ENCODE measurements at places on chromosomes 3 and 15.

DNA sequence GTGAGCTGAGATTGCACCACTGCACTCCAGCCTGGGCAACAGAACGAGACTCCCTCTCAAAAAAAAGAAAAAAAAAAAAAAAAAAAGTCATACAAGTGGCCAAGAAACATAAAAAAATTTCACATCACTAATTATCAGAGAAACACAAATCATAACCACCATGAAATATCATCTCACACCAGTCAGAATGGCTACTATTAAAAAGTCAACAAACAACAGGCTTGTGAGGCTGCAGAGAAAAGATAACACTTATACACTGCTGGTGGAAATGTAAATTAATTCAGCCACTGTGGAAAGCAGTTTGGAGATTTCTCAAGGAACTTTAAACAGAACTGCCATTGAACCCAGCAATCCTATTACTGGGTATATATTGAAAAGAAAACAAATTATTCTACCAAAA is 291.1 kb upstream of the MCTP2 start:
- no peak for DNase-seq

- DNase-seq: no peak
Observed at GRCh38 chr3:177451864-177452830, 254.9 kb upstream of the TBL1XR1 start.

DNA sequence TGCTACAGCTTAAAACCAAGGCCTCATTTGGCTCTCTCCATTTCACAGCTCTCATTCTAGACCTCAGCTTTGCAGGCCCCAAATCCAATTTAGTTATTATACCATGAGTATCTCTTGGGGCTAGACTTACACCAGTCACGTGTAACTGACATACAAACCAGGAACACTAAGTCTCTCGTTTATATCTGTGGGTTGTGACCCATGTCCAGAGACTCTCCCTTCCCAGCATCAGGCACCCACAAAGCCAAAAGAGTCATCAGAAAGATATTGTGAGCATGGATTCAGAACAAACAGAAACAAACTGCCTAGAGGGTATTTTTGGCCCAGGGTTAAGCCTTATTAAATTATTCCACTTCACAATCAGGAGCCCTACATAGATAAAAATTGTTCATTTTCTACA is 5.6 kb upstream of the CCDC13 start:
- DNase-seq: no peak

DNA sequence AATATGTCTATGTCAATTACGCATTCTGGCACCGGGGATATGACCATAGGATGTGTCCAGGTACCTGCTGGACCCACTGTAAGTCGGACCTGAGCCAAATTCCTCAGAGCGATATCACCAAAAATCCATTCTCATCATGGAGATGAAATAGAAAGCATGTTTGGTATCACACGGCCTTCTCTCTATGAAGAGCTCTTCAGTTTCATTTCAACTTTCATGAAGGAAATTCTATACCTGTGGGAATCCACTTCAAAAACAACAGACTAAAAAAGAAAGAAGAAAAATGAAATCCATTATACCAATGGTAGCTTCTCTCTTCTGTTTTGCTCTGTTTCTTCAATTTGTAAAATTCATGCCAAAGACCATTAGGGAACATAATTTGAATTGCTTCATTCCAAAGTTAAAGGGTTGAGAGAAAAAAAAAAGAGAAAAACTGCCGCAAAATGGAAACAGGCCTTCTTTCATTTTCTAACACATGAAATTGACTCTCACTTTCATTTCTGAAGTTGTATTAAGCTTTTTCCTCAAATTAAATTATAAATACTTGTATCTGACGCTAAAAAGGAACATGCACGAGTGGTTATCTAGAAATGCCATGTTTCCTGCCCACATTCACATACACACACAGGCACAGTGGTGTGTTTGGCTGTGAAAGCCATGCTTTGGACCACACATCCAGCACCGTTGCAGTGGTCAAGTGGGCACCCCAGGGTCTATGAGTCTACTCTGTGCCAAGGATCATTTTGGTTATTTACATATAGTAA is 46.9 kb upstream of the DIPK2A start:
- DNase-seq: no peak

- no peak for DNase-seq
Observed at GRCh38 chr3:44825264-44825925, 36.3 kb upstream of the TMEM42 start.

GRCh38 chr15:80182611-80183261 is 29.9 kb downstream of the FAH start:
- DNase-seq: no peak

DNA sequence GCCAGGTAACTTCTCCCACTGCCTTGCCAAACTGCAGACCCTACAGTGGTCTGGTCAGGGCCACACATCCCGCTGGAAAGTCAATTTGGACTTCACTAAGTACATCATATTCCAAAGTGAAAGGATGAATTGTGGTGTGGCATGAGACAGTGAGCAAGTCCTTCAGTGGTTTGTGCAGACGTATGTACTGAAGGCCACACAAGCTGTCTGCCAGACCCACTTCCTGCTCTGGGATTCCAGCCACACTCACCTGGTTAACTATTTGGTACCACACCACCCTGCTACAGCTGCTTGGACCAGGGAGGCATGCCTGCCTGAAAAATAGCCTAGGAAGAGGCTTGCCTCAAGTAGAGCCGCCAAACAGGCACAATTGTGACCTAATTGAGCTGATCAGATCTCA is 94.1 kb upstream of the STRIT1 start:
- no peak for DNase-seq

- DNase-seq: no peak
Observed at GRCh38 chr3:64495121-64495780, 192.5 kb downstream of the ADAMTS9 start.

DNA sequence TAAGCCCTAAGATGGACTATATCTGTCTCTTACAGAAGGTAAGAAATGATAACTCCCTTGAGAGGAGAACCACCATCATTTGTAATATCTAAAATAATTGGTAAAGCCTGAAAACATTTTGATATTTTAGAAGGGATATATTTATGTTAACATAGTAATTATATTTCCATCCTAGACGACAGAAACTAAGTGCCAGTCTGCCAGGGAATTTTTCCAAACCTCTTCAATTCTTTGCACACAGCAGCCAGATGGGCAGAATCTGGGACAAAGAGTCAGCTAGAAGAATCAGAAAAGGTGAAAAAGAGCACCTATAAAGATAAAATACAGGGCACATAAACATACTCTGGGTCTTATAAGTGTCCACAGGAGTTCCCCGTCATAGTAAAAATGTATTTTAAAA is 70.0 kb upstream of the CBLB start:
- no peak for DNase-seq

DNA sequence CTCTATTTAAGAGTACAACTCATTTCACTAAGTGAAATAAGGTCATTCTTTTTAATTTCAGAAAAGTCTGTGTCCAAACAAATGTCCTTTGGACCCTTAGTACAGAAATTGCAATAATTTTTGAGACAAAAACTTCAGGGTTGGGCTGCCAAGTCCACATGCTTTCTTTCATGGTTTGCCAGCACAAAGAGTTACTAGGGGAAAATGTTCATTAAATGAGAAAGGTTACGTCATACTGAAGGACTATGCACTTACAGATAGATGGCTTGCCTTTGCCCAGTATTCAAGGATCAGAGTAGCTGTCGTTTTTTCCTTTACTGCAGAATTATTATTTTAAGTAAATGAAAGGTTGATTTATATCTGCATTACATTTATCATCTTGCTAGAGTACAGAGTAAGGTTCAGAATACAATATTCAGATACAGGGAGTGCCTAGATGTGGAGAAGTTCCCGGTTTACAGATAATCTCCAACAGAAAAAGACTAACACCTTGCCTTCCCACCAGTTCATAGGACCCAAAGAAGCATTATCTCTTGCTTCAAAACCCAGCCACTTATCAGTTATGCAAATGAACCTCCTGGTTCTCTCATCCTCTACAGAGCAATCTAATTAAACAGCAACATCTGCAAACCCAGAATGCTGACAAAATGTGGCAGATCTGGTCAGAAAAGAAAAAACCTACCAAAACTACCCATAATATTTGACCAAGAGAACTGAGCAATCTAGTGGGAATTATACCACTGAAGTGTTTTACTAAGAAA is 179.3 kb downstream of the FRMD5 start:
- no peak for DNase-seq

DNA sequence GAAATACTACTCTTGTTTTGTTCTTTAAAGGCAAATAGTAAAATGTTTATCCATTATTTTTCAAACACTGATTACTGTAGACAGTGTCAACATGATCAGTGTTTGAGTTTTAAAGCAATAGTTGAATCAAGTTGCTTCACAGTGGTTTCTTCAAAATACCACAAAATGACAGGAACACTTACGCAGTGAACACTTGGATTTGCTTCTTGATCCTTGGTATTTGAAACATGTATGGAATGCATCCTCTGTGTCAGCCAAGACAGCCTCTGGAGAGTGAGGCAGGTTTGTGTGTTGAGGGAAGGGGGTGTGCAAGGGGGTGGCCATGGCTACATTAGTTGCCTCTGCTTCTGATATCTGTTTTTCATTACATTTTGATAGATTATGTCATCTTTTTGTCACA is 413.0 kb downstream of the RBMS3 start:
- no peak for DNase-seq

DNA sequence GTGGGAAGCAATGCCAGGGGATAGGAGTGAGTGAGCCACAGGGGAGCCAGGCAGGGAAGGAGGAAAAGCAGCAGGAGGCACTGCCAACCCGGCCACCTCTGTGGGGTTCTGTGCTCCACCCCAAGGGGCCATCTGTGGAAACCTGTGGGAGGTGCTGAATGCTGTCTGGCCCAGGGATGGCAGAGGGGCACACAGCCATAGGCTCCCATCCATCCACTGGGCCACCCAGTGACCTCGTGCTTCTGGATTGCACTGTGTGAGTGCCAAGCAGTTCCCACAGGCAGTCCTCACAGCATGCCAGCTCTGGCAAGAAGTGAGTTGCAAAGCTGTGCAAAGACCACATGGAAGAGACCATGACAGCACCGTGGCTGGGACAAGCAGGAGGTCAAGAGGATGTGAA is 27.5 kb downstream of the DNAJB8 start:
- no peak for DNase-seq

All from activated naive CD4-positive, alpha-beta T cell treated with anti-CD3 and anti-CD28 coated beads, Interleukin-2, amount 50 U/mL, for 16 hours (primary cell).